Smooth muscle cell of the brain vasculature (primary cell): ENCODE measurements at places on chromosomes 2 and 18.

DNA sequence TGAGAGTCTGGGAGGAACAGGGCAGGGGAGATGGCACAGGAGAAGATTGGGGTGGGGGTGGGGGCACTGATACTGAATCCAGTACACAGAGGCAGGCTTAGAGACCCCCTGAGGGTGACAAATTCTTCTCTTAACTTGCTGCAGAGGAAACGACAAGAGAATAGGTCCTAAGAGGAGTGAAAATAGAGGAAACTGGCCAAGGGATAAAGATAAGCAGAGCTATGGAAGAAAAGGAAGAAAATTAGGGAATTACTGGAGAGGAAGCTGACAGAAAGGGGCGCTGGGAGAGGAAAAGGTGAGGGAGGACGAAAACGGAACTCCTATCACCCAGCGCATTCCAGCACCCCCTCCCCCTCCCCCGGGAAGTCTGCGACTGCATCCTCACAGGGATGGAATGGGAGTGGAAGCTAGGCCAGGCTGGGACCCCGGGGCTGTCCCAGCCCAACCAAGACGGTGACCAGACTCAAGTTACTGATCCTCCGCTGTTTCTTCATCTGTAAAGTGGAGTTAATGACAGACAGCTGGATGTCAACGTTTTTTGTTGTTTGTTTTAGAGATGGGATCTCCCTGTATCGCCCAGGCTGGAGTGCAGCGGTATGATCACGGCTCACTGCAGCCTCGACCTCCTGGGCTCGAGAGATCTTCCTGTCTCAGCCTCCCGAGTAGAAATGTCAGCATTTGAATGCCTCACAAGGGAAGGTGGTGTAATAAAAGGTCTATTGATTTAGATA lies 2.6 kb upstream of the EMX1 start:
- no peak for DNase-seq

- DNase-seq, result no peak
Measured at GRCh38 chr2:100437751-100438150, 20.3 kb upstream of the CHST10 start.

- DNase-seq, result no peak
Measured at GRCh38 chr2:160427629-160428404, 65.8 kb downstream of the RBMS1 start.

GRCh38 chr2:75099521-75099922 lies 99.8 kb downstream of the TACR1 start:
- no peak for DNase-seq

GRCh38 chr2:170208967-170209366 lies 31.0 kb downstream of the MYO3B start:
- no peak for DNase-seq

GRCh38 chr2:239146741-239147181 lies 254.1 kb downstream of the HDAC4 start:
- DNase-seq, result no peak

DNA sequence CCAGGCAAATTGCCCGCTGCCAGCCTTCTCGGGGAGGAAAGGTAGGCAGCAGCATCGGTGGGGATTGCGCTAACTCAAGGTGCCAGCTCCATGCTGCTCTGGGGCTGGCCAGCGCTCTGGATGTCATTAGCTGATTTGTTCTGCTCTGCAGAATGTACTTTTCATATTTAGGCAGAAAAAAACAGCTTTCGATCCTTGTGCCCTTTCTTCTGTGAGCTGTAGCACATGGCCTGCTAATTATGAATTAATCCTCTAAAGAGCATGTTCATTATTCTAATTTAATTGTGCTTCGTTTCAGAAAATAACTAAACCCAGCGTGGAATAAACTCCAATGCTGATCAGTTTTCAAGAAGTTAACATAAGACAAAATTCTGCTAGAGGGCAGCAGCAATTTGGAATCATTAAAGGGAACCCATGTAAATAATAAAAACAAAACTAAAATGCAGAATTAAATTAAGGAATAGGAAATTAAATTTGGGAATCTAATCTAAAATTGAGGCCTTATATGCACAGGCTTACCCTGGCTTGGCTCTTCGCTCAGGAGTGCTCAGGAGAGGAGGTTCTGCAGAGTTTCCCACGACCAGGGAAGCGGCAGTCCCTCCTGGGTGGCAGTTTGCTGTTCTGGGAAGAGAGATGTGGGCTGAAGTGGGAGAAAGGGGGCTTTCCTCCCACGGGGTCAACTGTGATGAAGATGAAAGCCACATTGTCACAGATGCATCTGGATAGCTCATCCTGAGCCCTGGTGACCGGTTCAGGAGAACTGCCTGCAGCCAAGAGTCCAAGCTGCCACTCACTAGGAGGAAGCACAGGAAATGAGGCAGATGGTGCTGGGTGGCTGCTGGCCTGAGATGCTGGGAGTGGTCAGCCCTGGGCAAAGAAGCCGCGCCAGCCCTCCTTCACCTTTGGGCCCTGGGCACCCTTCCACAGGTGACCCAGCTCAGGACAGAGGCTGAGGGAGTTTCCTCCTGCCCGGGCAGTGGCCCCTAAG lies 93.2 kb upstream of the PKDCC start:
- DNase-seq, result no peak

DNA sequence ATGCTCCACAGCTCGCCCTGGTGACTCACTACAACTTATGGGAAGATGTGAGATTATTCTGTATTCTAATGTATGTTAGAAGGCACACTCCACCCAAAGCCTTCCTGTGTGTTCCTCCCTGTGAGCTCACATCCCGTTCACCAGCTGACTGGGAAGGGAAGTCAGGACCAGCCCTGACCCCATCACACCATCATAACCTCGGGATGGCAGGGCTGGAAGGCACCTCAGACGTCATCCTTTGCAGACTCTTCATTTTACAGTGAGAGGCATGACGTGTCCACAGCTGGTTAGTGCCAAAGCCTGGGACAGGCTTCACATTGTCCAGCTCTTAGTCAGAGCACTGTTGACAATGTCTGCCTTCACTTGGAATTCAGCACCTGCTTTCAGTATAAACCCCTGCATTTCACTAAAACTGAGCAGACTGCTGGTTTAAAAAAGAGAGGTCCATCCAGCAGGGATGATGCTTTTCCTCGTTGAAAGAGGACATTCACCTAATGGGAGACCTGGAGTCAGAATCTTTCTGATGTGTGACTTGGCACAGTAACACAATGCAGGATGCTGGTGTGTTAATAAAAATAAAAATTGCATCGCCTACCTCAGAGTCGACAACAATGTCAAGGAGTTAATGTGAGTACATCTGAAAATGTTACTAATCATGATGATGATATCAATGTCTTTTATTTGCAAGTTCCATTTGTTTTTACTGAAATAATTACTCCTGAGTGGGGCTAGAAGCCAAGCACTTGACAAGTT lies 418.0 kb upstream of the TNP1 start:
- DNase-seq, result no peak

GRCh38 chr2:194102546-194102945 lies 1554.5 kb upstream of the SLC39A10 start:
- no peak for DNase-seq

GRCh38 chr2:38203446-38203810 lies 127.5 kb upstream of the CYP1B1 start:
- DNase-seq, result no peak

- DNase-seq, result no peak
Measured at GRCh38 chr18:64276311-64277090, 127.6 kb upstream of the LINC00305 start.

DNA sequence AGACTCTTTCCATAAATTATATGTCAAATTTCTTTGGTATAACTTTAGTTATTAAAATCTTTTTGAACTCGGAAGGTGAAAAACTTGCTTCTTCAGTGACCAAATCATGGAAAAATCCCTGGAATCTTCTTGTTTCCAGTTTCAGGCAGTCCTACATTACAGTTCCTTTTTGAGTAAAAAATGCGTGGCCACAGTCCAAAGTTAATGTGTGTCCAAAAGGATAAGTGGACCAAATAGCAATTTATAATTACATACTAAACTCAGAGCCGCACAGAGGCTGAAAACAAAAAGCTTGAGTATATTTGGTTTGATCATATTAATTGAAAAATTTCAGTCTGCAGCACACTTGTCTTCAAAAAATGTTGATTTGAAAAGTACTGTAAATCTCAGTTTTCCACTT lies 28.4 kb upstream of the DYNC2LI1 start:
- no peak for DNase-seq

GRCh38 chr2:9805435-9806297 lies 37.6 kb upstream of the TAF1B start:
- no peak for DNase-seq

DNA sequence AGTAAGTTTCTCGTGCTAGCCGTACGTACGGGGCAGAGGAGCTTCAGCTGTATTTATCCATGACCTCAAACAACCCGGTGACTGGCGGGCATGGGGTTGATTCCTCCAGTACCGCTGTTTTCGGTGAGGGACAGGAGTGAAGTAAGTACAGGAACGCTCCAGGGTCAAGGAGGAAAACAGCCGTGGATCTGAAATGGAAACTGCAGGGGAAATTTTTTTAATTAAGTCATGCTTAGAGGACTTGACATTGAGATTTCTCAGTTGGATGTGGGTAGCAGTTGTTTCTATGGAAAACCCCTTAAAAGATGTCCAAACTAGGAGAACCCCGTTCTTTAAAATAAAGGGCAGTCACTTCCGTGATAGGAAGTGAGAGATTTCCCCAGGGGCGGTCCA lies 1.2 kb downstream of the RAB12 start:
- DNase-seq, result no peak

DNA sequence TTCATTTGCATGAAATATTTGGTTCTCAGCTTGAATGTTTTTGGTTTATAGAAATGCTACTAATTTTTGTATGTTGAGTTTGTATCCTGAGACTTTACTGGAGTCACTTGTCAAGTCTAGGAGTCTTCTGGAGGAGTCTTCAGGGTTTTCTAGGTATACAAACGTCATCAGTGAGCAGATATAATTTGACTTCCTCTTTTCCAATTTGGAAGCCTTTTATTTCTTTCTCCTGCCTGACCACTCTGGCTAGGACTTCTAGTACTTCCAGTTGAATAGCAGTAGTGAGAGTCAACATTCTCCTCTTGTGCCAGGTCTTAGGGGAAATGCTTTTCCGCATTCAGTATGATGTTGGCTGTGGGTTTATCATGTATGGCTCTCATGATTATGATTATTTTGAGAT lies 55.4 kb upstream of the THUMPD2 start:
- no peak for DNase-seq

GRCh38 chr18:63287691-63288220 lies 31.8 kb downstream of the BCL2 start:
- no peak for DNase-seq

DNA sequence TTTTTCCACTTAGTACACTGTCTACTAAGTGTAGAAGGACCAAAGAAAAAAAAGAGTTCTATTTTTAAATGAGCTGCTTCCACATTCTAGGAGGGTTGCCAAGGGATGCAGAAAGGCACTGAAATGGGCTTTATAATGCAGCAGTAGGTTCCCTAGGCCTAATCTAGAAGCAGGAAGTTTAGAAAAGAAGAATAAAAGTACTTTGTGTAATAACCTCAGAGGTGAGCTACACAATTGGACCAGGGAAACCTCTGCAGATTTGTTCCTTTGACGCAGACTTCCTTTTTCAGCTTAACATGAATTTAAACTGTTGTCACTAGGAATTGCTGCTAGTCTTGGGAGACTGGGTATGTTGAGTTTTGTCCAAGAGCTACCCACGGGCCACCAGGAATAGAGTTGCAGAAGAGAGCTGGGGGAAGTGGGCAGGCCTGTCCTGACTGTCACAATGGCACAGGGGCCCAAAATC lies 34.6 kb upstream of the RAB1A start:
- no peak for DNase-seq

DNA sequence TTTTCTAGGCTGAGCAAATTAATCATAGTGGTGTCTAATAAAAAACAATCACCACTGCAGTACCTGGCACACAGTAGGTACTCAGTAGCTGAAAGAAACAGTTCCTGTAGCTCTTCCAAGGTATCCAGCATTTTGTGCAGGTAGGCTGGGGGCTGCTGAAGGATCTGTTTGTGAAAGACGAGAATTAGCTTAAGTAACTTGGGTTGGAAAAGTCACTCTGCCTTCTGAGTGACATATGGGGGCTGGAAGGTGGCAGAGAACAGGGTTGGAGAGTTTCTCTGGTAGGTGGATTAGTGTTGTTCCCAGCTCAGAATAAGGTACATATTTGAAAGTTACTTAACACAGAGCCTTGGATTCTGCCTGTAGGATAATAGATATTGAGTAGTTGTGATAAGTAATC lies 72.8 kb downstream of the FMNL2 start:
- no peak for DNase-seq

DNA sequence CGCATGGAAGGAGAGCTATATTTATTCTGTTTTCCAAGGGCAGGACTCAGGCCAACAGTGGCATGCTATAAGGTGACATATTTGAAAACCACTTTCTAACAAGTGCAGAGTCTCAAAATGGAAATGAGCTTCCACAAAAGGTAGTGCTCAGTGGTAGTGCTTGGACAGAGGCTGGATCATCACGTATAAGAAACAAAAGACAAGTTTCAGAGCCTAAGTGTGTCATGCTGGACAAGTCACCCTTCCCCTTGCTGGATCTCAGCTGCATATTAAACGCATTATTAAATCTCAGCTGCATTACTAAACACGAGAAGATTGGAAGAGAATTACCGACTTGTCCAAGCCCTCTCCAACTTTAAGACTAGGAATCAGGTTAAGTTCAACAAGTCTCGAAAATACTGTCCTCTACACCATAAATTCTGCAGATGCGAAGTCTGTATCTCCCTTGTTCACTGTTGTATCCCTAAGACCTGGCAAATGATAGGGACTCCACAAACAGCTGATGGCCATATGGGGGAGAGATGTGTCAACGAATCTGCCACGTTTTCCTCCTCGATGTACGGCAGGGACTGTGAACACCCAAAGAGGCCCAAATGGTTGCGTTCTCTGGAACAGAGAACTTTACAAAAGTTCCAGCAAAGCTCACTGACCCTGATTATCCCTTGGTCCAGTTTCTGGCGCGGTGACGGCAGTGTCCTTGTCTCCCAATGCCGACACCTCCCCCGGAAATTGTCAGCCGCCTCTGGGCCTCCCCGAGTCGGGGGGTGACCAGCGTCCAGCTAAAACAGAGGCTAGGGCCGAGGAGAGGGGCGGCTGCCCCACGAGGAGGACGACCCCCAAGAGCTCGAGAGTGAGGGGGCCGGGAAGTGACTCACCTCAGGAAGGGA lies 611 bp downstream of the NOL10 start:
- no peak for DNase-seq

DNA sequence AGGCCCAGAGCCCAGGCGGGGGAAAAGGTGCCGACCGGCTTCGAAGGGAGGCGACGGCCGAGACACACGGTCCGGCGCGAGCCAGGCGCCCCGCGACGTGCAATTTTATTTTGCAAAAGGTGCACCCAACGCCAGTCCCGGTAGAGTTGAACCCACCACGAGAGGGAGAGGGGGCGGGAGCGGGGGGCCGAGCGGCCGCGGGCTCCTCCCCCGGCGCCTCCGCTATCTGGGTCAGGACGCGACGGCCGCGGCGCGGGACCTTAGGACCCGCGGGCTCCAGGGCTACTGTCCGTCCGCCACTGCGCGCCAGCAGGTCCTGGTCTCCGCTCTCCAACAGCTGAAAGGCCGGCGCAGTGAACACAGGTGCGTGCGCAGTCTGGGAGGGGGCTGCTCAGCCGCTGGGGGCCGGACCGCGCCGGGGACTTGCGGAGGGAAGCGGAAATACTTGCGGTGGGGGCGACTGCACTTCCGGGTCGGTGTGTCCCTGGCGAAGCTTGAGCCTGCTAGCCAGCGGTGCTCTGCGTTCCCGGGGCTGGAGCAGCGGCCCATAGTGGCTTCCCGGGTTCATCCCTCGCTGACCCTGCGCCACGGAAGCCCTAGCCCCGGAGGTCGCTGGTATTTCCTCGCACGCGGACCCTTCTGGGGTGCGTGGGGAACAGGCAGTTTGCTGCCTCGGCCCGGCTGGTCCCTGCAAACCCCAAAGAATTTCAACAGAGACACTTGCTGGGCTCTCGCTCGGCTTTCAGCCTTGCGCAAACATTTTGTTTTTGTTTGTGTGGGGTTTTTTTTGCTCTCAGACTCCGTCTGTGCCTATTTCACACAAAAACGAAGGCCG lies at the start of gene RMDN2:
Gene RMDN2 (plus strand): TSS at position 225 of the 835 bp plus-strand sequence. CDS start 3,991 bp downstream, outside the sequence.
- peak; percentile 65 for DNase-seq
